Activated naive CD8-positive, alpha-beta T cell treated with anti-CD3 and anti-CD28 coated beads, Interleukin-2, amount 10 ng/mL, durations not matched to agents 7 days and 5 days (primary cell): ENCODE measurements at places on chromosomes 3 and 15.

GRCh38 chr3:171822431-171823106, 12.3 kb upstream of the PLD1 start:
- no peak for DNase-seq

GRCh38 chr3:188439080-188439479, 285.1 kb downstream of the LPP start:
- no peak for DNase-seq

GRCh38 chr3:59027607-59028006, 22.2 kb downstream of the CFAP20DC start:
- DNase-seq: no peak

GRCh38 chr3:104582092-104582491, 784.6 kb upstream of the ALCAM start:
- DNase-seq: no peak

DNA sequence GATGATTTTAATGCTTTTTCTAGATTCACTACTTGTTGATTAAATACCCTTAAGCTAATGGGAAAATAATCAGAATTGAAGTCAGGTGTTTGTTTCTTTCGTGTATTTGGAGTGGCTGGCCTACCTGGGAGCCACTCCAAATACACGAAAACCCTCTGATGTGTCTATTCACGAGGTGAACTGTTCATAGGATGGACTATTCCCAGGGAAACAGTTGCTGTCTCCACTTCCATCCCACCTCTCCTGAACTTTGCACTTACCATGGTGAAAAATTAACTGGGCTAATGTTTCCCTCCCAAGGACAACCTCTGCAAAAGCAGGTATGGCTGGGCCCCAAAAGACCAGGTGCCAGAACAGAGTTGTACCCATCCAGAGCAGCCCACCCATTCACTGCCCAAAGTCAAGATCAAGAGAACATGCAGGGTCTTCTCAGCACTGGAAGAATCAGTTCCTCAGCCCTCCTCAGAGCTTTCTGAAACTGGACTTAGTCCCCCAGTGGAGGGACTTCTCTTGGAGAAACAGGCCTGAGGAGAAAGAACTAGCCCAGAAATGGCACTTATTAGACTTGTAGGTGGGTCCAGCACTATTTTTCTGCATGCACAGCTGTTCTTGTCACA, 2.9 kb upstream of the SMAD3 start:
- no peak for DNase-seq

DNA sequence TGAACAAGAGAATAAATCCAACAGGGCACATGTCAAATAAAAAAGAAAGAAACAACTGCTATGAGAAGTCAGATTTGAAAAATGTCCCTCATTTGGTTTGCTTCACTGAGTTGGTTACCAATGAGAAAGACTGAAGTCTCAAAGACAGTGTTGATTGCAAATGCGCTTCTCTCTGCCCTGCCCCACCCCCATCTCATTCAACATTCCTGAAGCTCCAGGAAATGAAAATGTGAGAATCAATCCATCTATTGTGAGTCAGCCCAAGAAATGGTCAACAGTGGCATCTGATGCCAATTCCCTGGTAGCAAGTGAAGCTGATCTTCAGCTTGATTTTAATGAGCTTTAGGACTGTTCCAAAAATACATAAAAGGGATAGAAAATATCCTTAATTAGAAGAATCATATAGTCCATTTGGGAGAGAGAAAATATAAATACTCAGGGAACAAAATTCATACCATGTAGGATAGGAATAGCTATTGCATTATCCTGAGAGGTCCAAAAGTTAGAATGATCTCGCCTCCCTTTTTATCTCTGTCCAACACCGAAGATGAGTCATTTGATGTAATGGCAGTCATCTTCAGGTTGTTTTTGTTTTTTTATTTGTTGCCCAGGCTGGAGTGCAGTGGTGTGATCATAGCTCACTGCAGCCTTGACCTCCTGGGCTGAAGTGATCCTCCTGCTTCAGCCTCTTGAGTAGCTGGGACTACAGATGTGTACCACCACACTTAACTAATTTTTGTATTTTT, 200.3 kb upstream of the UMPS start:
- no peak for DNase-seq

DNA sequence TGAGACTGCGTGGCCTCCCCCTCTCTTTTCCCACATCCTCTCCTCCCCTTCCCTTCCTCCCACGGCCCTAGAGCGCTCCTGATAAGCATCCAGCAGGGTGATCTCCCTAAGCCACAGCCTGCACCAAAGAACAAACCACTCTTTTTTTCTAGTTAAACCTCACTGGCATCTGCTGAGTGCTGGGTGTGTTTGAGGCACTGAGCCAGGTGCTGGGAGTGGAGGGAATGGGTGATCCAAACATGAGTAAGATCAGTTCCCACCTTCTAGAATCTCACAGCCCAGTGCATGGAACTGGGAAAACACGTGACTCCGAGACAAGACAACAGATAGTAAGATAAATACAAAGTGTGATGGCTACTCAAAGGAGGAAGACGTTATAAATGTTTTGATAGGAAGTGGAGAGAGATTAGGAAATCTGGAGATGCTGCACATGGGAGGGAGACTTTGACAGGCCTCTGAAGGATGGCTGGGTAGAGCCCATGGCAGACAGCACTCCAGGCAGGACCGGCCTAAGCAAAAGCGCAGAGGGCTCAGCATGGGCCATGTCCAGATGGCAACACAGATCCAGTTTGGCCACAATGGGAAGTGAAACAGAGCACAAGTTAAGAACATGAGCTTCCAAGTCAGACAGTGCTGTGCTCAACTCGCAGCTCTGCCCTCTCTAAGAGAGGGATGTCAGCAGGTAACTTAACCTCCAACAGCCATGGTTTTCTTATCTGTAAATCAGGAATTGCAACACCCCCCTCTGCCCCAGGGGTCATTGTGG, 55.6 kb downstream of the CCR3 start:
- no peak for DNase-seq

GRCh38 chr3:78163379-78163778, 1123.5 kb downstream of the ROBO2 start:
- DNase-seq: no peak

- DNase-seq: no peak
These were observed 19.5 kb downstream of the SMARCC1 start for GRCh38 chr3:47762233-47762632.

DNA sequence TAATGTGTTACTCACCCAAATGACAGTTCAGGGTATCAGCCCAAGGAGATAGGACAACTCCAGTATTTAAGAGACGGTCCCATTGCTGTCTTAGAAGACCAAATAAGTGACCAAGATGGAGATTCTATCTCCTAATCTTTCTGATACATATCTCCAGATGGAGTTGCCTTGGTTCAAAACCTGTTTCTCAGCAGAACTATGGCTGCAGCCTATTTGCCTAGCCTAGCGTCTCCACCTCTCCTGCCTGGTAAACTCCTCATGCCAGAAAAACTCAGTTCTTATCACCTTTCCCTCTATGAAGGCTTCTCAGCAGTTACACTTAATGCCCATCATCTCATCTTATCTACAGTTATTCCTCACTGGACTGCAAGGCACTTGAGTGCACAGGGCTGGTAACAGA, 1.2 kb upstream of the CSPG5 start:
- no peak for DNase-seq

DNA sequence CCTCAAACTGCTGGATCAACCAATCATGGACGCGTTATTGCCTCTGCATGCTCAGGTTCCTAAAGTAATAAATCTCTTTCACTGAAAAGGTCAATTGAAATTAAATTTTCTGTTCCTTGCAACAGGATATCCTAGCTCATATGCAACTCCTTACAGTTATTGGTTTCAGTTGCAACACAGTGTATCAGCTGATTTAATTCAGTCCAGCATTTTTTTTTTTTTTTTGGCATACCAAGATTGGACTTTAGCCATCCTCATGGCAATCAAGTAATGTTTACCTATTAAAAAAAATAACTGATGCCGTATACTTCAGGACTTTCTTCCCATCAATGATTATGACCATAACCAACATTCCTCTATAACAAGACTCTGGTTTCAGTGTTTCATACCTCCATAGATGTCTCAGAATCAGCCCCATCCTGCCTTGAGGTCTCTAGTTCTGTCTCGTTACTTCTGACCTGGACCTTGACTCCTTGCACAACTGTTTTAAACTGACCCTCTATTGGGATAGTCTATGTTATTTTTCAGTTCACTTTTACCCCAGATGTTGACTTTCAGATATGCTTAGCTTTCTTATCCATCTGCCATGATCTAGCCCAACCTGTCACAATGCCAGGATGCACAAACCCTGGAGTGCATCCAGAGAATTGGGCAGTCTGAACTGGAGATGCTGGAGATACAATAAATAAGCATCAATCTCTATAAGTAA, 265.0 kb upstream of the GADL1 start:
- no peak for DNase-seq

DNA sequence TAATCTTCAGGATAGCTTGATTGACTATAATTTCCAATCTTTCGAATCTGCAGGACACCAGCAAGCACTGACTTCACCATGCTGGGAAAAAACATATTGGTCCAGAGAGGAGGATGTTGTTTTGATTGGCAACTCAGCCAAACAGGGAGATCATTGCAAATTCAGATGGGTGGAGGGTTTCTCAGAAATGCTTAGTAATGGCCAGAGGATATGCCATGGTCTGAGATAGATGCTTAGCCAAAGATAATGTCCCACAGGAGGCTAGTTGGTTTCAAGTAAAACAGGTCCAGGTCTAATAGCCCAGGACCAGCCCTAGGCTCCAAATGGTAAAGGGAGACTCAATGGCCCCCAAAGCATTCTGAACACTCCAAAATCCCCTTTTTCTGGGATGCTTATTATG, 46.7 kb upstream of the CCDC80 start:
- DNase-seq: no peak

DNA sequence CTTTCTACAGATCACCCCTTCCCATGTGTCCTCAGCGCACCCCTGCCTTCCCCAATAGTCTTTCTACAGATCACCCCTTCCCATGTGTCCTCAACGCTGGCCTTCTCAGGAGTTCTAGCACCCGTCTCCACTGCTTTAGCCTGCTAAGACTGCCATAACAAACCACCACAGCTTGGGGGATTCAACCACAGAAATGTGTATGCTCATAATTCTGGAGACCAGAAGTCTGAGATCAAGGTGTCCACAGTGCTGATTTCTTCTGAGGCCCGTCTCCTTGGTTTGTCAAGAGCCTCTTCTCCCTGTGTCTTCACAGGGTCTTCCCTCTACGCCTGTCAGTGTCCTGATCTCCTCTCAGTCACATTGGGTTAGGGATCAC, 68.1 kb upstream of the CGNL1 start:
- DNase-seq: no peak

GRCh38 chr3:10935028-10935427, 57.5 kb upstream of the SLC6A1 start:
- no peak for DNase-seq

GRCh38 chr3:178289544-178290160, 246.6 kb upstream of the KCNMB2 start:
- no peak for DNase-seq

GRCh38 chr3:141682007-141682406, 56.1 kb upstream of the RNF7 start:
- no peak for DNase-seq

GRCh38 chr3:156351783-156352182, 203.1 kb downstream of the SSR3 start:
- DNase-seq: no peak
